ENCODE measurements at places on chromosomes 3 and 15.

- DNase-seq, result no peak
These were observed 44.0 kb upstream of the OXTR start for GRCh38 chr3:8813411-8813810.

DNA sequence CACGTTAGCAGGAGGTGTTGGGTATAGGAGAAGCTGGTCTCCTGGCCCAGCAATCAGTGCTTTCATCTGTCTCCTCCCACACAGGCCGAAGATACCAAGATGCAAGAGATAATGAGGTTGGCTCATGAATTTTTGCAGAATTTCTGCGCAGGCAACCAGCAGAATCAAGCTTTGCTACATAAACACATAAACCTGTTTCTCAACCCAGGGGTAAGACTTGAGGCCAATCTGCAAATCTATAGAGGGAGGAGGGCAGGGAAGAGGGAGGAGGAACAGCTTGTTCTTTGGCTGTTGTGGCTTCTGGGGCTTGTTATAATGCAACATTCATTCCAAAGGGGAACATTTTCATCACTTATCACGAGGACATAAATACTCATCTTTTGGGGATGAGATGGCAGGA is 195.3 kb downstream of the ITPR1 start:
- no peak for DNase-seq

- DNase-seq, result peak; percentile 52
These were observed 8.3 kb upstream of the EPHA3 start for GRCh38 chr3:89098964-89099585.

GRCh38 chr3:96354106-96354505 is 460.3 kb upstream of the EPHA6 start:
- DNase-seq, result no peak

GRCh38 chr3:137219801-137220445 is 262.1 kb downstream of the IL20RB start:
- no peak for DNase-seq

GRCh38 chr15:100082761-100083402 is 258.9 kb downstream of the ADAMTS17 start:
- DNase-seq, result no peak

GRCh38 chr3:88412346-88412745 is 262.6 kb downstream of the C3orf38 start:
- DNase-seq, result no peak

DNA sequence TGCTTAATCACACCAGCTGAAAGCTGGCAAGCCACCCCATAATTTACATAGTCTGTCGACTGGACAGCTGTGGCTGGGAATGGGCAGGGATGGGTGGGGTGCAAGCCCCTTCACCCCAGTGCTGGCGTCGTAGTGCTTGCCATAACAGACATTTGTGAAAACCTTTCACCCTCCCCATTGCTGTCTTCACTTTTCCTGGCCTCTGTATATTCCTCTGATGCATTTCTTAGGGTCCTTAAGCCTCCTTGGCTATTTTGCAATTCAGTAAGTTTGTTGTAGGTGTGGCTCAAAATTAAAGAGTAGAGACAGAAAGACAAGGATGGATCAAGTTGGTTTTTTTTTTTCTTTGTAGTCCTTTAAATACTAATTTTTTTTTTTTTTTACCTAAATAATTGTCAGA is 383.3 kb upstream of the MCTP2 start:
- no peak for DNase-seq

DNA sequence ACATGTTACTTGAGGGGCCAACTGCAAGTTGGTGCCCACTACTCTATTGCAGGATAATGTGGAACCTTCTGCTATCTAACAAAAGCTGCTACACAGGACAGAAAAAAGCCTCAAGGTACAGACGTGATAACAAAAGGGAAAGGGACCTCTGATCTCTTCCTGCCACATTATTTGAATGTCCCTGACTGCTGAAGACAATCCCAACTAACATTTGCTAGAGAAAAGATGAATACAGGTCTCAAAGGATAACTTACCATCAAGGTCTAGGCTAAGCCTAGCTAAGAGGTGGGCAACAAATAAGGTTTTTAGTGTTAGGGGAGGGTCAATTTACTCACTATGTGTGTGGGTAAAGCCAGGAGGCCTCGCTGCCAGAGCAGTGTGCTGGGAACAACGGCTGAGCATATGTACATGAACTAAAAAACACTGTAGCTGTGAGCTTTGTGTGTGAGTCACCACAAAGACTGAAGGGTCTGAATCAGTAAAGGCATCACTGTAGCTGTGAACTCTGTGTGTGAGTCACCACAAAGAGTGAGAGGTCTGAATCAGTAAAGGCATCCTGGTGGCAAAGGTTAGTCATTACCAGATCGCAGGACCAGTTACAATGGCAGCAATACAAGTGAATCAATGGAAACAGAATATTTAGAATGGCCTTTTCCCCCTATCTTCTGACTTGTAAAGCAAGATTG is 111.7 kb downstream of the LMLN start:
- DNase-seq, result peak; percentile 77

- DNase-seq, result no peak
These were observed 143.2 kb downstream of the DNAJB8 start for GRCh38 chr3:128323206-128324081.

GRCh38 chr3:62249484-62249776 is 123.9 kb downstream of the FEZF2 start:
- DNase-seq, result no peak

- no peak for DNase-seq
These were observed 146.9 kb downstream of the BBX start for GRCh38 chr3:107669669-107670068.

DNA sequence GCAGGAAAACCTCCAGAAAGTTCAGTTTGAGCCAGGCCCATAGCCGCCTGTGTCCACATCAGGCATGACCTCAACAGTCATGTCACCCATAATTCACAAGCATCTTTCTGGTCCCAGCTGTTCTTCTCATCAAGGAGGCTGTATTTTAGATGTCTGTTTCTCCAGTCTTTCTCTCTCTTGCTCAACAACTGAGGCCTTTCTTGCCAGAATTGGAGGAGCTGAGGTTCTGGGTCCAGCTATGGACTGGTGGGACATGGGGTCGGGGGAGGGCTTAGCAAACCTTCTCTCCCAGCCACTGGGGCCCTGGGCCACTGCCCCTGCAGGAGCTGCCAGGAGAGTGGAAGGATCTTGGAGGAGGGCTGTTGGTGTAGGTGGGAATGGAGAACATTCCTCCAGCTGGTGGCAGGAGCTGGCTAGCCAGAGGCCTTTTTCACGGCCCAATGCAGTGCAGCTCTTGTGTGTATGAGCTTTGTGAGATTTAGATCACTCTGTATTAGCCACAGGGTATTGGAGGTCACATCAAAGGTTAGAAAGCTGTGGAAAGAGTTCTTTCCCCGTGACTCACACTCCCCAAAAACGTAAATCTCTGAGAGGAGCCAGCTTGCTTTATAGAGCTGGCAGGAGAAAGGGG is 23.5 kb downstream of the MAGEF1 start:
- no peak for DNase-seq

DNA sequence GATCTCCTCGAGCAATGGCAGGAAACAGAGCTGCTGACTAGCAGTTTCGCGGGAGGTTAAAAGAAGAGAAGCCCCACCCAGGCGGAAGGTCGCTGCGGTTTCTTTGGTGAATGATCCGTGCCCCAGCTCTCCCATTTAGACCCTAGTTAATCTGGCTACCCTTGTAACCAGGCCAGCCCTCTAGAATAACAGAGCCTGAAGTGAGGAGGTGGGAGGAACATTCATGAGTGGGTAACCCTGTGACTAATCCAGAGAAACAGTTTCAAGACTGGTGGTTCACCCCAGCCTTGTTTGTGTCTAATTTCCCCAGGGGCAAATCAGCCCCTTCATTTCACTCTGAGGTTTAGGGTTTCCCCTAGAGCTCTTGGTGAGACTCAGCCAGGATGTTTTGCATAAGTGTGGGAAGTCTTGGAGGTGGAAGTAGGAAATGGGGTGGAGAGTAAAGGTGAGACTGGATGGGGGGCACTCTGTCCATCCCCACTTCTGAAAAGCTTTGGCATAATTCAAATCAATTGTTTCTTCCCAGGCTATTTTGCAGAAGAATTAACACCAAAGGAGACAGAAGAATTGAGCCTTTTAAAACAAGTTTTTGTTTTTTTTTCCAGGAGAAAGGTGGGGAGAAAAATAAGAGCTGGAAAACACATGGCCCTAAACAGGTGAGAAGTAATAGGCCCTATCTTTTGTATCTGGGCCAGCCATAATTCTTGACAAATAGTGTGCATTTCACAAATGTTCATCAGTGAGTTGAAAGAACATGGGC is 303.1 kb downstream of the RPLP1 start:
- DNase-seq, result peak; percentile 91

- DNase-seq, result no peak
These were observed 145.1 kb downstream of the NFKBIZ start for GRCh38 chr3:101994386-101994785.

DNA sequence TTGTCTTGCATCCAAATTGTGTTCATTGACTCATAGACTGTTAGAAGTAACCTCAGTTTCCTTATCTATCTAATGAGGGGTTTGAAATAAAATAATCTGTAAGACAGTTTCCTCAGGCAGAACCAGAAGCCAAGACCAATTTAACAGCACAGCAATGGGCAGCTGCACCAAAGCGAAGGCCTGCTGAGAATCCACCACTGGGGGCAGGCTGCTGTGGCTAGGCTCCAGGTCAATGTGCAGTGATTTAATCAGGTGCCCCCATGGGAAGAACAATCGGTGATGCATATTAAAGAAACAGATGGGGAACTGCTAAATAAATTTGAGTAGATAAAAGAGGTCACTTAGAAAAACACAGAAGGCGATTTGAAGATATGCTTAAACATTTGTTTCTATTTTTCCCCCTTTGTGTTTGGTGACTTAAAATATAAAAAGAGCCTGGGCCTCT is 28.0 kb upstream of the TMOD3 start:
- peak; percentile 25 for DNase-seq

- no peak for DNase-seq
These were observed 33.4 kb downstream of the ZXDC start for GRCh38 chr3:126442094-126442855.

DNA sequence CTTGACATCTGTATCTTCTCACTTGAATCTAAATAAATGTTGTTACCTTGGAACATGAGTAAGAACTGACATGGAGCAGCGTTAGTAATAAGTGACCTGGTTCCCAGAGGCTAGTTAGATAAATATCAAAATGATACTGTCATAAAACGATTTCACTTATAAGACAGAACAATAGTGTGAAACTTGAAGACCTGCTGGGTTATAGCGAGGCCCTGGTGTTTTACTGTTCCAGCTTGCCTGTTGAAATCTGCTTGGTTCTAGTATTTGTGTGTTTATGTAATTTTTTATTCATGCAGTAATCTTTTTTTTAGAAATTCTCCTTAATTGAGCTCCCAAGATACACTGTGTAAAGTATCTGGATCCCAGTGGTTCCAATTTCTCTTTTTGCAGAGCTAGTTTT is 129.4 kb downstream of the CACNA2D3 start:
- DNase-seq, result no peak

DNA sequence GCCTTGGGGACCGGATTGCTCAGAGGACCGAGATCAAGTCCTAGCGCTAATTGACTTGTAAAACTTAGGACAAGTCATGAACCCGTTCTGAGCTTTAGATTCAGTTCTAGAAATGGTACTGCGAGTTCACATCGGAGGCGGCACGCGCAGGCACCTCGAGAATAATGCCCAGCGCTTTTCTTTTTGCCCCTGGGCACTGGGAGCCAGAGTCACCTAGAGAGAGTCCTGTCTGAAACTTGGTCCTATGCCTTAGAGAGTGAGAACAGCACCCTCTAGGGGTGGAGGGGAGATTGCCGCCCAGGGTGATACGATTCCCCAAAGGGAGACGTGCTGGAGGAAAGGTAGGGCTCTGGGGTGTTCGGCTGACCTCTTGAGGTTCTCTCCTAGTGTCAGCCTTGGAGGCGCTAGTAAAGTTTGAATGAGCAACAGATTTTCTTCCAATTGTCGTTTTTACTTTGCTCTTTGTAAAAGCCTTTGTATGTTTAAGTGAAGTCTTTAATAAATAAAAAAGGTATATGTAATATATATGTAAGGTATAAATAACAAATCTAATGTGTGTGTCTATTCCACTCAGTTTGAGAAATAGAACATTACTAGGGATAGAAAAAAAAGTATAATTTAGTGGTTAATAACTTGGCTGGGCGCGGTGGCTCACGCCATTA is 826 bp downstream of the EEF1AKMT4 start:
- DNase-seq, result peak; percentile 95

DNA sequence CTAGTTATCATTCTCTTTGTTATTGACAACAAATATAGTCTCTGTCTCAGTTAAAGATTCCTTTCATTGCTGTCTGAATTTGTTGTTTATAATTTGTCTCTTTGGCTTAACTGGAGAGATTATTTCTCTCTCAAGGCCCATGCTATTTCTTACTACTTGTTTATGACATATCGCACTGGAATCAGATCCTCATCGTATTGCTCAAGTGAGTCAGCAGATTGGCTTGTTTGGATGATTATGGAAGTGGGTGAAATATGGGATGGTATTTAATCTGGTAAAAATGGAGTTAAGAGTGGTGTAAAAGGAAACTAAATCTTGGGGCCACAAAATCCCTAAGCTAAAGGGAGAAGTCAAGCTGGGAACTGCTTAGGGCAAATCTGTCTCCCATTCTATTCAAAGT is 613.1 kb downstream of the SI start:
- no peak for DNase-seq

GRCh38 chr3:63309768-63310167 is 31.7 kb downstream of the SYNPR start:
- no peak for DNase-seq

- no peak for DNase-seq
These were observed 215.6 kb downstream of the RPLP1 start for GRCh38 chr15:69668039-69668705.

DNA sequence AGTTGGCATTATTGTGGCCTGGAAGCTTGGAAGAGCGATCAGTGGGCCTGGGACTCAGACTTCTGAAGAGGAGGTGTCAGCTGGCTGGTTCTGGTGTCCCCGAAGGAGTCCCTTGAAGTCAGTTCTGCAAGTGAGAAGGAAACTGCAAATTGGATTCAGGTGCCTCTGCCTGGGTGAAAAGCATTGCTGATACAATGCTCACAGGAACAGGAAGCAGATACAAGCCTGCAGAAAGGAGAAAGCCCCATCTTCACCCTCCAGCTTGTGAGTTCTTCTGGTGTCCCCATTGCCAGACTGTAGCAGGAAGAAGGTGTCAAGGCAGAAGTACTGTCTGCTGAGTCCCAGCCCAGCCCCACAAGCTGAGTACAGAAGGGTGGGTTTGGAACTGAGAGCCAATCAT is 271.3 kb downstream of the PLOD2 start:
- no peak for DNase-seq

GRCh38 chr3:177419904-177420601 is 222.8 kb upstream of the TBL1XR1 start:
- DNase-seq, result peak; percentile 31
